ENCODE measurements at places on chromosomes 1 and 21.
A peak's percentile ranks its signal among the peaks of the same experiment; 100 is the strongest.

- no peak for DNase-seq
Measured at GRCh38 chr1:111195002-111195684, 5.3 kb downstream of the DENND2D start.

- no peak for DNase-seq
Measured at GRCh38 chr1:173857363-173857917, 10.3 kb downstream of the GAS5 start.

- DNase-seq = peak; percentile 92
Measured at GRCh38 chr1:93680420-93681100, 1.1 kb downstream of the BCAR3 start.

- DNase-seq = no peak
Measured at GRCh38 chr1:186154651-186155050, 220.4 kb downstream of the TPR start.

DNA sequence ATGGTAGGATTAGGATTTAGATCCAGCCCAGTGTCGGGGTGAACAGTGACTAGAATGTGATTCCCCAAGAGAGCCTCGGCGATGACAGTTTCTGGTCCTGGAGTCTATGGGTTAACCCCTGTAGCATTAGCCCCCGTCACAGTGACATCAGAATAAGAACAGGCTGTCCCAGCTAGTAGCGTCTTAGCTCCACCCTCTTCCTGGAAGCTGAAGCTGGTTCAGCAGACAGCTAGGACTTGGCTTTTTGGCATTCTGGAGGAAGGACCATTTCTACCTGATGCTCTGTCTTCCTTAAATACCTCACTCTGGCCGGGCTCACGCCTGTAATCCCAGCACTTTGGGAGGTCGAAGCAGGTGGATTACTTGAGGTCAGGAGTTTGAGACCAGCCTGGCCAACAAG is 5.0 kb downstream of the NDUFS2 start:
- no peak for DNase-seq

GRCh38 chr1:240691909-240692705 is 80.2 kb upstream of the GREM2 start:
- DNase-seq = peak; percentile 69

DNA sequence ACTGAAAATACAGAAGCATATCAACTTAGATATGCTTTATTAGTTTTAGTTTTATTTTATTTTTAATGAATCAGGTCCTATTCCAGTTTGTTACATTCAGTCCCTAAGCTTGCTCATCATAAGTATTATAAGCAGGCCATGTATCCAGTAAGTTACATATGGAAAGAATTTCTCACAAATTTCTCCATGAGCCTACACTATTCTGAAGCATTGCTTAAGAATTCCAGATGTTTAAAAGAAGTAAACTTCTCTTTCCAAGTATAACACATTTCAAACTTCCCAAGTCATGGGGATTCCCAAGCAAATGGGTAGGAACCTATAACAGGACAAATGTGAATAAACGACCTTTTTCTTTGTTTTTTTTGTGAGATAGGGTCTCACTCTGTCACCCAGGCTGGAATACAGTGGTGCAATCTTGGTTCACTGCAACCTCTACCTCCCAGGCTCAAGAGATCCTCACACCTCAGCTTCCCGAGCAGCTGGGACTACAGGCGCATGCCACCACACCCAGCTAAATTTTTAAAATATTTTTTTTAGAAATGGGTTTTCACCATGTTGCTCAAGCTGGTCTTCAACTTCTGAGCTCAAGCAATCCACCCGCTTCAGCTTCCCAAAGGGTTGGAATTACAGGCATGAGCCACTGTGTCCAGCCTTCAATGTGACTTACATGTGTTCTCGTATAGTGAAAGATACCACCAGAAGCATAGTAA is 39.0 kb downstream of the ST7L start:
- DNase-seq = no peak

GRCh38 chr1:61318319-61319125 is 236.2 kb downstream of the NFIA start:
- DNase-seq = peak; percentile 33

DNA sequence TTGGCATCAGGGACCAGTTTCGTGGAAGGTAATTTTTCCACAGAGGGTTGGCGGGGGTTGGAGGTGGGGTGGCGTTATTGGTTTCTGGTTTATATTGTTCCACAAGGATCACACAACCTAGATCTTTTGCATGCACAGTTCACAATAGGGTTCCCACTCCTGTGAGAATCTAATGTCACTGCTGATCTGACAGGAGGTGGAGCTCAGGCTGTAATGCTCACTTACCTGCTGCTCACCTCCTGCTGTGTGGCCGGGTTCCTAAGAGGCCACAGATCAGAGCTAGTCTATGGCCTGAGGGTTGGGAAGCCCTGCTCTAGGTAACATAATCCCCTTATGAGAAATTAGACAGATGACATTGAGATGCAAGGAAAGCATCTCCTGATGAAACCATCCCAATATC is 12.6 kb downstream of the GBP5 start:
- no peak for DNase-seq

GRCh38 chr1:230065161-230065560 is 1.9 kb upstream of the GALNT2 start:
- no peak for DNase-seq

DNA sequence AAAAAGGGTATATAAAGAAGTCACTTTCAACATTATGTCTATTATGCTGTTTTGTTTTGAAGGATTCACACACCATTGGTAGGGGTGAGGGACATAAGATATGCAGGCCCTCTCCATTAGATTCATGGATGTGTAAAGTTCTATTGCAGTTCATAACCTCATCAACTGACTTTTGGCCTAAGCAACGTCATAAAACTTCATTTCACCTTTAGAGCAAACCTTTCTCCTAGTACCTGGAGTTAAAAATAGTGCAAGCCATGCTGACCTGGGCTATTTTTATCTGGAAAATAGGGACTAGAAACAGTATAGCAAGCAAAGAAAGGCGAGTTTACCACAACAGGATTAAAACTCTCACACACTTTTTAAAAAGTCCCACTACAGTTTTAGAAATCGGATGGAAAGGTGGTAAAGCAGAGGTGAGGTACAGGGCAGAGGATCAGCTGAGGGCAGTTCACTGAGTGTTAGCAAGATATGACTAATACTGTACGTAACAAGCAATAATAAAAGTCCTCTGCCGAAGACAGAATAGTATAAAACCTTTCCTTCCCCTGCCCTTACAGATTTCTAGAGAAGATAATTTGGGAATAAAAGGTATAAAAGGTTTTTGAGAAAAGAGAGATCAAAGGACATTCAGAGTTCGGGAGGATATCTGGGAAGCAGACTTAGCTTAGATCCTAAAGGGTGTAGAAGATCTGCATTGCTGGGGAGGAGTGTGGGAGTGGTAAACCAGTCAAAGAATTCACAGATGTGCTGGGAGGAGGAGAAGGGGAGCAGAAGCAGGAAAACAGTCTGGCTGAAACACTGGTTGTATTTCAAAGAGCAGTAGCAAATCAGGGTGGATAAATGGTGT is 14.3 kb downstream of the EGLN1 start:
- DNase-seq = peak; percentile 63

GRCh38 chr1:87814573-87814972 is 485.9 kb downstream of the LMO4 start:
- DNase-seq = no peak
